NCI-H2029 (cell line): ENCODE measurements at places on chromosomes 13 and 19.

DNA sequence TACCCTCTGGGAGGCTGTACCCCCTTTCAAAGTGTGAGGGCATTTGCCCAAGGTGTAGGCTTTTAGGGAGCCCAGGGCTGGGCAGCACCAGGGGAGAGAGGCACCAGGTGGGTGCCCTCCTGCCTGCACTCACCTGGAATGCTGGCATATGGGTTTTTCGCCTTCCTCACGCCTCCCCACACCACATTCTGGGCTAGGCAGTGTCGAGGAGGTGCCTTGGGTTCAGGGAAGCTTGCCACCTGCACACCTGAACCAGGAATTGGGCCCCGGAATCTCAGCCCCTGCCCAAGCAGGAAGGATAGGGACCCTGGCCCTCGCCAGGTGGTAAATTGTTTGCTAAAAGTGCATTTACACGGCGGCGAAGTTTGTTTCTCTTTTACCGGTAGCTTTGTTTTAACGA lies 5.1 kb upstream of the TSHZ3 start:
- no peak for DNase-seq

DNA sequence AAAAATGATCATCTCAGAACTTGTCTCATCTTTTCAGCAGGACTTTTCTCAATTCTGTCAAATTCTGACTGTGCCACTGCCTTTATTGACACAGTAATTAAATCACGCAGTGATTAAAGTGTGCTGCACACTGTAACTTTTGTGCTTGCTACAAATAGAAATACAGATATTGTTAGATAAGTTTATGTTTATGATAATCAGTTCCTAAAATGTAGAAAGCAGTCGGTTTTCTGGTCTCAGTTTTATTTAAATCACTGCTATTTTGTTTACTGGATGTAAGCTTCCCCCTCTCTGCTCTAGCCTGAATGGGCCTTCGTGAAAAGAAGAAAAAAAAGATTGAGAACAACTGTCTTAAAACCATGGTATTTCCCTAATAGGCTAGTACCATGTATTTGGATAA lies 258.8 kb upstream of the STARD13 start:
- no peak for DNase-seq

GRCh38 chr19:31312009-31312676 lies 37.1 kb downstream of the TSHZ3 start:
- DNase-seq, result no peak

- DNase-seq, result no peak
These were observed 5.9 kb downstream of the FKBP8 start for GRCh38 chr19:18537431-18537830.

DNA sequence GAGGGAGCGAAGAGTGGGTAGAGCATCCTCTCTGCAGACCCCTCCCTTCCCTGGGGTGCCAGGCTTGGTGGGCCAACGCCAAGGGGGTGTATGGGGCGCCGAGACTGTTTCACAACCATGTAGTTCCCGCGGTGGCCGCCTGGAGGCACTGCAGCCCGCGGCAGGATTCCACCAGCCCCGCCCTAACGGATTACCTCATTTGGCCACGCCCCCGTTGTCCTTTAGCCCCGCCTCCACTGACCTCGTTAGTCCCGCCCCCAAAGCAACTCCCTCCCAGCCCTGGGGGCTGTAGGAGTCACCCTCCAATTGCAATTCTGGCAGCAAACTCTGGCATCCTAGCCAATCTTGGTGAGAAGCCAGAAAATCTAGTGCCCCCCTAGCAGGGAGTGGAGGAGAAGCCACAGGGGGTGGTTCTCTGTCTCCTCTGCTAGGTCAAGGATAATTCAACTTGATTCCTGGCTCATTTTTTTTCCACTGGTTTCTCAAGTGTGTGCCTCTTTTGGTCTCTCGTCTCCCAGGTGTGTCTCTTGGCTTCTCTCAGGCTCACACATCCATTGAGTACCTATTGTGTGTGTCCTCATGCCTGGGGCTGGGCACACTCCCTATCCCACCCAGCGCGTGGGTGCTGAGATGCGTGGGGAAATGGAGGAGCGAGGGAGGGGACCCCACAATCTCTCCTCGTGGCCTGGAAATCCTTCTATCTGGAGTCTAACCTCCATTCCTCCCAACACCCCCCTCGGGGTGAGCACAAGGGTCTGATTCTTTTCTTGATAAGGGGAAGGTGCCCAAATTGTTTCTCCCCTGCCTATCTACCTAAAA lies 2.0 kb downstream of the OLFM2 start:
- no peak for DNase-seq

- no peak for DNase-seq
These were observed 141.0 kb downstream of the UFM1 start for GRCh38 chr13:38490657-38491056.

- DNase-seq, result no peak
These were observed 2.1 kb upstream of the PLVAP start for GRCh38 chr19:17379221-17379631.

DNA sequence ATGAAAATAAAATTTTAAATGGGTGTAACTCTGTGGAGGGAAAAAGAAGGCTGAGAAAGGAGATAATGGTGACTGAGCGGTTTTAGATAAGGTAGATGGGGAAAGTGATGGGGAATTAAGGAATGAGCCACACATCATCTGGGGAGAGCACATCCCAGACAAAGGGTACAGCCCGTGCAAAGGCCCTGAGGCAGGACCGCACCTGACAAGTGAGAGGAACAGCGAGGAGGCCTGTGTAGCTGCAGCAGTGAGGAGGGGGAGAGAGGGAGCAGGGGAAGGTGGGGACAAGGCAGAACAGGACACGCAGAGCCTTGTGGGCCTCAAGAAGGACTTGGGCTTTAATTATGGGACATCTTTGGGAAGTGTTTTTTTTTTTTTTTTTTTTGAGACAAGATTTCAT lies 1.8 kb upstream of the CELF5 start:
- no peak for DNase-seq

DNA sequence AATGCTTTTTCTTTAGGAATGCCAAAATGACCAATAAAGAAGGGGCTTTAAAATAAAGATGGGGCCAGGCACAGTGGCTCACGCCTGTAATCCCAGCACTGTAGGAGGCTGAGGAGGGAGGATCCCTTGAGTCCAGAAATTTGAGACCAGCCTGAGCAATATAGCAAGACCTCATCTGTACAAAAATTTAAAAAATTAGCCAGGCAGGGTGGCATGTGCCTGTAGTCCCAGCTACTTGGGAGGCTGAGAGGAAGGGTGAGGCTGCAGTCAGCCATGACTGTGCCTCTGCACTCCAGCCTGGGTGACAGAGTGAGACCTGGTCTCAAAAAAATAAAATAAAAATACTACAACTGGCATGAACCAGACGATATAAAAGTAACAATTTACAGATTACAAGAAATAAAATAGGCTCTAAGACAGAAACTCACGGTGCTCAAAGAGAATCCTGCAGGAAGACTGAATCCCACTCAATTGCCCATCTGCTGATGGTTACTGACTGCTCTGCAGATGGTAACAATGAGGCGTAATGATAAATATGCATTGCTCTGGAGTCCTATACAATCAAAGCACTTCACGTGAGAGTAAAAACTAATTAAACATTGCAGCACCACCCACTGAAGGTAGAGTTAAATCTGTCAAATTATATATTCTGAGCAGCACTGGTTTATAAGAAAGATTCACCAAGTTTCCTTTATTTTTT lies 93.2 kb downstream of the LHFPL6 start:
- no peak for DNase-seq

- no peak for DNase-seq
These were observed 21.9 kb downstream of the TDRD3 start for GRCh38 chr13:60418954-60419353.

DNA sequence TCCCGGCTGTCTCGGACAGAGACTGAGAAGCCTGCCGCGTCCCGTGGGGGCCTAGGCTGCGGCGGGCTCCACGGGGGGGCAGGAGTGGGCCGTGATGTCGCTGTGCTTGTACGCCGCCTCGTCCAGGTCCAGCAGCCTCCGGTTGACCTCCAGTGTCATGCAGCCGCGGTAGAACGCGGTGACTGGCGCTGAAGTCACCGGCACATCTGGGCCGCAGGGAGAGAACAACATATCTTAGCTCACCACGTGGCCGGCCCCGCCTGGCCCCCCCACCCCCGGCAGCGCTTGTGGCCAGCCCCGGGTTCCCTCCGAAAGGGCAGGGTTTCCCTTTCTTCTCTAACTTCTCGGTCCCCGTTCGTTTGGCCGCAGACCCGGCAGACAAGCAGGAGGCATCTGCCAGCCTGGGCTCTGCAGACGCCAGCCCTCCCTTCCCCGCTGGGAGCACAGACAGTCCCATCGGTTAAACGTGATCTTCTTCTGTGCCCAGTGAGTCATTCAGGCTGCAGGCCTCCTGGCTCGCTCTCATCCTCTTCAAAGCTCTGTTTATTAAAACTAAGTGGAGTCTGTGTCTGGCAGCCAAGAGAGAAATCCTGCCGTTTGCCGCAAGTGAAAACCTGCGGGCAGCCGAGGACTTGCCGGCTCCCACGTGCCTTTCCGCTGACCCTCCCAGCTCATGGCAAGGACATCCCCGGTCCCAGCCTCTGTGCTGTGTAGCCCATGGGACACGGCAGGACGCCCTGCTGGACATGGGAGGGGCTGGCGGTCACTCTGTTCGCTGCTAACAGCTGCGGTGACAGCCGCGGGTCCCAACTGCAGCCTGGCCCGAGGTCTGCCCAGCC lies 42.8 kb downstream of the GAS6 start:
- DNase-seq, result peak; percentile 56

- DNase-seq, result no peak
These were observed 287.4 kb downstream of the SHISA2 start for GRCh38 chr13:25764378-25764777.

DNA sequence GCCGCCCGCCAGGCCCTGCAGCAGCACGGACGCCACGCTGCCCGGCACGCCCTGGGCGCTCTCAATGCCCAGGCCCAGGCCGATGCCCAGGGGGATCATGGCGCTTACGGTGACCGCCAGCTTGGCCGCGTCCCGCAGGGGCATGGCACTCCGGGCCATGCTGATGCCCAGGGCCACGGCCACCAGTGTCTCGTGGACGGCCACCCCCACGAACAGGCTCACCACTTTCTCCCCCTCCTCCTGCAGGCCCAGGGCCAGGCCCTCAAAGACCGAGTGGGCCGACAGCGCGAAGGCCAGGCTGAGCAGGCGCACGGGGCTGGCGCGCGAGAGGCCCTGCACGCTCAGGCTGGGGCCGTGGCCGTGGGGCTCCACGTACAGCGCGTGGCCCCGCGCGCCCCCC lies 6.9 kb downstream of the SLC39A3 start:
- no peak for DNase-seq
